ENCODE measurements at places on chromosomes 4 and X. TPM values are rescaled to one million over a fixed set of nuclear protein-coding genes. Genes with fewer than 3 reads are reported as not detected.
A peak's percentile ranks its signal among the peaks of the same experiment; 100 is the strongest.

DNA sequence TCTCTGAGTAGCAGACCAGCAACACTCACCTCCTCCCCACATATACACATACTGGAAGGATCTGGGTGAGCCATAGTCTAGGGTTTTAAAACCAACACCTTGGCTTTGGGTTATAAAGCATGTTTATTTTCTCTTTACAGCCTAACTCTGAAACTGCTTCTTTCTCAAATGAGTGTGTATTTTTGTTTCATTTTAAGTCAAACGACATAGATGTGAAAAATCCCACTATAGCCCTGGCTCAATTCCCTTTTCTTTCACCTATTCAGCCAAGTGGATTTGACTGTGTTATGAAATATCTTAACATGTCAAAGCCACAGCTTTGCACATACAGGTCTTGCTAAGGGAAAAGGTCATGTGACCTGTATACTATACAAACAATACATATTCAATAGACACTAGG lies 13.8 kb downstream of the NEXMIF start:
- no peaks in the 10 kb centered on the region for H3K4me1 ChIP-seq
- H3K4me3 ChIP-seq: no peak overlapping the region
- DNase-seq: no peak
- H3K36me3 ChIP-seq: no peaks in the 10 kb centered on the region
- no peak overlapping the region for H3K27ac ChIP-seq

DNA sequence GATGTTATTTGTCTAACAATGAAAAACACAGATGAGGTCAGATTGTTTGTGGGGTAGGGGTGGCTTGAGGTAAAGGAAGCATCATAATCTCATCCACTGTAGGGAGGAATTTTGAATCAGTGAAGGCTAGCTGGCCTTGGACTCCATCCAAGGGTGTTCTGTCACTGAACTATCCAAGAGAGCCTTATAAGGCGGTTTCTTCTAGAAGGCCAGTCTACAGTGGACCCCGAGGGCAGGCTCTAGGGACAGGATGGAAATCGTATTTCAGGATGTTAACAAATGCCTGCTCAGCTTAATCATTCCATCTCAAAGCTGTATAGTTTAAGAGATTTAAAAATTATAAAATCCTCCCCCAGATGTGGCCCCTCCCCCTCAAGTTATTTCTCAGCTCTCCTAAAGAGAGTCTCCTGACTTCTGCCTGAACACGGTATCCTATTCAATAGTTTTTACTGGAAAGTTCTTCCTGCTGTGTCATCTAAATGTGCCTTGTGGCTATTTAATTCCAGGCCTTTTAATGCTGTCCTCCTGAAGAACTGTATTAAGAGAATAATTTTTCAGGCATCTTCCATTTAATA lies 8.0 kb downstream of the IGFBP7 start:
- peaks cover 70% of the 10 kb centered on the region for H3K4me1 ChIP-seq
- peak overlapping the region; percentile 82 for H3K27ac ChIP-seq
- no peak for DNase-seq
- no peaks in the 10 kb centered on the region for H3K36me3 ChIP-seq
- no peaks in the 10 kb centered on the region for H3K27me3 ChIP-seq

DNA sequence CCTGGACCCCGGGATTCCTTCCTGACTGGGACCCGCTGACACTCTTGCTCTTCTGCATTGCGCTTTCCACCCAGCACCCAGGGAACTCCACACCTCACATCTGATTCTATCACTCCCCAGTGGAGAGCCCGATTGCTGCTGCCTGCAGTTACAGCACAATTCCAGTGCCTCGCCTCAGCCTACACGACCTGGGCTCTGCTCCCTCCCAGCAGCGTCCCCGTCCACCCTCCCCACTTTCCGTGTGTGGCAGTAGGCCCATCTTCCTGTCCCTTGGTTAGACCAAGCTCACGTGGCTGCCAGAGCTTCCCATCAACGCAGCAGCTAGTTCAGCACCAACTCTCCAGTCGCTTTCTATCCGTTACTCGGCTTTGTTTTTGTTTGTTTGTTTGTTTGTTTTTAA lies 66.6 kb upstream of the SORBS2 start:
- no peak overlapping the region for H3K4me3 ChIP-seq
- no peaks in the 10 kb centered on the region for H3K36me3 ChIP-seq
- no peaks in the 10 kb centered on the region for H3K4me1 ChIP-seq
- no peaks in the 10 kb centered on the region for H3K27me3 ChIP-seq

RTL3 gene
- total RNA-seq: not detected
